Fibroblast of villous mesenchyme (primary cell): ENCODE measurements at places on chromosomes 3 and 15.
A peak's percentile ranks its signal among the peaks of the same experiment; 100 is the strongest.

DNA sequence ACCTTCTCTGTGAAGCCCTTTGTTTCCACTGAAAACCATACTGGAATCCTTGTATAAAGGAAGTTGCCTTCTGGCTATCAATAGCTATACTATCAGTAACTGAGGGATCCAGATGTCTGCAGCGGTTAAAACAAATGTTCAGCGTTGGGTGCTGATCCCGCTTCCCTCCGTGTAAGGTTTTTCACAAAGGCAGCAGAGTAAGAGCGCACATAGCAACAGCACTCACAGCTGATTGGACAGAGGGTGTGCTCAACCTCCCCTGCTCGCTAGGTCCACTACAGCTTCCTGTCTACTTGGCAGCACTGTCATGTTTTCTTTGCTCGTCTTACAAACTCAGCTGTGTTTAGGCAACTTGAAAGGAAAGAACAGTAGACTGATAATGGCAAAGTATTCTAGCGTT, 27.3 kb downstream of the ATOSA start:
- peak; percentile 95 for DNase-seq

DNA sequence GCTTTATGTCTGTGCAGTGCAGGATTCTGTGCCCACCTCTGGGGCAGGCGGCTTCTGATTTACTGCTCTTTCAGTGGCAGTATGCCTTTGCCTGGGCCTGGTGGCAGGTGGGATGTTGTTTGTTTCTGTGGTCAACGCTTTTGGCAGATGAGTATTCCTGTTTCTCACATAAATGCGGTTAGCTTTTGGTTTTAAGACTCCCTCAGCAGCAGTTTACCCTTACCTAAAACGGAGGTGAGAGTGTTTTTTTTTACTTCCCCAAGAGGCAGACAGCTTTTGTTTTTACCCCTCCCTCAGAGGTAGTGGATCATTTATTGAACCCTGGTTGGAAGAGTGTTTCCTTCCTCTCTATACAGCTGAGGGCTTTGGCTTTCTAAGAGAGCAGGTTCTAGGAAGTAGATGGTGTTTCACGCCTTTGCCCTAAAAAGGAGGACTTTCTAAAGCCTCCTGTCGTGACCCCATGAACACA, 134.1 kb upstream of the PLSCR5 start:
- no peak for DNase-seq

- no peak for DNase-seq
Measured at GRCh38 chr3:27319847-27320526, 49.2 kb downstream of the NEK10 start.

GRCh38 chr3:162168715-162169114, 672.1 kb downstream of the OTOL1 start:
- DNase-seq, result peak; percentile 14

GRCh38 chr3:124415446-124415960, 314.7 kb upstream of the UMPS start:
- DNase-seq, result no peak

DNA sequence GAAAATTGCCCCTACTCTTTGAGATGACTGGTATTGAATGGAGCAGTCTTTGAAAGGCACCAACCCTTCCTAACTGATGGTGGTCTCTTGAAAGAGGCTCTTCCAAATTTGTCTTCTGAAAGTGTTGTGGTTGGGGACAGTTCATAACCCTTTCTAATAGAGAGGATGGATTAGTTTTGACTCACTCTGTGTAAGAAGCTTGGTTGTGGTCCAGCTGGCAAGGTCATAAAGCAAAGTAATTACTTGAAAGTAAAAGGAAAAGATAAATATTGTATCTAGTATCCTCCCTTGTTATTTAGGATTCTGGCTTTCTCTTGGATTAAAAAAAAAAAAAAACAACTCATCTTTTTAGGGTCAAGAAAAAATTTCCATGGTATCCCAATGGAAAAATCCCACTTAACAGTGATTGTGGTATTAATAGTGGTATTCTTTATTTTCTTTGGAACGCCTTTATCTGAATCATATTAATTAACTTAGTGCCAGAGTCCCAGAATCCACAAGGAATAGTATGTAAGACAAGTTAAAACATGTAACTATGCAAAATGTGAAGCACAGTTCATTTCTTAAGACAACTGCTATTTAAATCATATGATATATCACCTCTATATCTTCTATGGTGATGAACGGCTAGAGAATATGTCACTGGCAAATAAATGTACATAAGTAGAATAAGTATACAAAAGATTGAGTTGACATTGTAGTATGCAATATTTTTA, 469.3 kb upstream of the CDIN1 start:
- DNase-seq, result peak; percentile 37

GRCh38 chr3:49461443-49462171, 8.5 kb upstream of the DAG1 start:
- no peak for DNase-seq
